ENCODE measurements at places on chromosomes 3 and 15. TPM values are rescaled to one million over a fixed set of nuclear protein-coding genes. Genes with fewer than 3 reads are reported as not detected.

Gene AADACL2
- not detected for total RNA-seq

Gene ZWILCH
- 32.8 TPM for total RNA-seq

Gene IGSF11
- total RNA-seq: not detected

Gene GOLGA6D
- not detected for total RNA-seq

Gene RTP3
- total RNA-seq: not detected

Gene ZBED2
- total RNA-seq: not detected

Gene CCDC54
- not detected for total RNA-seq

Gene KIF15
- 15.3 TPM for total RNA-seq

Gene MYZAP
- 22.6 TPM for total RNA-seq

Gene WDR53
- 7.5 TPM for total RNA-seq

Gene SMAD6
- total RNA-seq: 12.2 TPM

Gene EPHB1
- 0.15 TPM for total RNA-seq

Gene RASGRP1
- total RNA-seq: under 0.01 TPM

Gene ITIH1
- total RNA-seq: not detected

Gene SENP8
- total RNA-seq: 2.0 TPM

Gene FGF12
- total RNA-seq: 0.15 TPM

Gene PP2D1
- total RNA-seq: not detected

Gene ANKRD63
- not detected for total RNA-seq

Gene NECTIN3
- total RNA-seq: 66.3 TPM

Gene PODXL2
- total RNA-seq: 12.7 TPM

Gene EXOG
- 11.6 TPM for total RNA-seq

Gene LRRC31
- not detected for total RNA-seq

Gene CLRN1
- not detected for total RNA-seq

Gene GPR160
- 1.2 TPM for total RNA-seq

Gene CATSPER2
- 1.6 TPM for total RNA-seq

Gene CEMIP
- 0.46 TPM for total RNA-seq

Gene FEZF2
- total RNA-seq: not detected

Gene SOX2
- not detected for total RNA-seq

Gene HTR3E
- total RNA-seq: not detected

Gene CCR9
- not detected for total RNA-seq

Gene CASR
- total RNA-seq: not detected
